DMS79 (cell line): ENCODE measurements at places on chromosomes 7 and 10.

DNA sequence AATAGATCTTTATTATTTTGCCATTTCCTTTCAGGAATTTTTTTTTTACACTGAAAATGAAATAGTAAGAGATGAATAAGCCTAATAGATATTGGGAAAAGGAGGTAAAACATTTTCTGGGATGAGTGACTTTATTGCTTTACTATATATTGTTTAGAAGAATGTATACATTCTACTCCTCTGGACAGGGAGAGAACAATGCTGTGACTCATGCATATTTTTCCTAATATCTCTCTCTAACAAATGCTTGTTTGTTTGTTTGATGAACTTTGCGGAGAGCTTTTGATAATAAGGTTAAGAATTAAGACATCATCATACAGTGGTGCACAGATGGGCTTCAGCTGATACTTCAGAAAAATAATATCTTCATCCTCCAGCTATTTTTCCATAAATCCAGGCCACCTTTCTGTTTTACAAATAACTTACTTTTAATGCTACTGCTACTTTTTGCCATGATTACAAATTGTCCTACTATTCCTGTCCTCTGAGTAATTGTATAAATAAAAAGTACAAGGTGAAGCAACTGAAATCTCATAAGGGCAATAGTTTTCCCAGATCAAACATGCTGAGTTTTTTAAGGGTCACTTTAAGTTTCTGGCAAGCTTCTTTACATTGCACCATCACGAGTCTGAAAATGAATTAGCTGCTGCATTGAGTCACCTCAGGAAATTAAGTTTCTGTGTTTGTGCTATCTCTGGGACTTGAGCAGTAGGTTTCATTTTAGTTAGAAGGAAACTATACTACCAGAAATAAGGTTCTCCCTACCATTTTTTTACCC is 207.3 kb upstream of the POT1 start:
- DNase-seq = no peak

DNA sequence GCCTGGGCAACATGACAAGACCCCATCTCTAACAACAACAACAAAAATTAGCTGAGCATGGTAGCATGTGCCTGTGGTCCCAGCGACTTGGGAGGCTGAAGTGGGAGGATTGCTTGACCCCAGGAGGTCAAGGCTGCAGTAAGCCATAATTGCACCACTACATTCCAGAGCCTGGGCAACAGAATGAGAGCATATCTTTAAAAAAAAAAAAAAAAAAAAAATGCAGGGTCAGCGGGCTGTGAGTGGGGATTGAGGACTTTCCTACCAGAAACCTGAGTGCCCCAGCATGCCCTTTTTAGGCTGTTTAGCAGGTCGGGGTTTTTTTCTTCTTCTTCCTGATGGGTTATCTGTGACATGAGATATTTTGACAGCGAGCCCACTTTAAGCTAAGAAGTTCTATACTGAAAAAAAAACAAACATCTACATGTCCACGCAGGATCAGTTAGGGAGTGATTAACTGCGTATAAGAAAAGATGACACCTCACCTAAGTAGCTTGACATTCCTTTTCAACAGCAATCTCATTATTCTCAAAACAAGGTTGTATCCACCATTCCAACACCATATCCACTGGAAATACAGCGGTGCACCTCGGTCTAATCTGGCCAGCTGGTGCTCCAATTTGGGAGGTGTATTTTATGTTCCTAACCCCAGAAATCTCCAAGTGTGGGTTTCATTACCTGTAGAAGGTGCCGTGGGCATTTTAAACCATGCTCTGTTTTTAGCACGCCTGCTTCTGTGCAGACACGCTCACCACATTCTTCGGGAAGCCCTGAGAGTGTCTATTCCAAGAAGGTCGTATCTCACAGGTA is 13.8 kb upstream of the RFC2 start:
- no peak for DNase-seq

GRCh38 chr7:24336461-24336860 is 52.5 kb downstream of the NPY start:
- no peak for DNase-seq

GRCh38 chr7:3283130-3283704 is 17.8 kb upstream of the SDK1 start:
- no peak for DNase-seq

DNA sequence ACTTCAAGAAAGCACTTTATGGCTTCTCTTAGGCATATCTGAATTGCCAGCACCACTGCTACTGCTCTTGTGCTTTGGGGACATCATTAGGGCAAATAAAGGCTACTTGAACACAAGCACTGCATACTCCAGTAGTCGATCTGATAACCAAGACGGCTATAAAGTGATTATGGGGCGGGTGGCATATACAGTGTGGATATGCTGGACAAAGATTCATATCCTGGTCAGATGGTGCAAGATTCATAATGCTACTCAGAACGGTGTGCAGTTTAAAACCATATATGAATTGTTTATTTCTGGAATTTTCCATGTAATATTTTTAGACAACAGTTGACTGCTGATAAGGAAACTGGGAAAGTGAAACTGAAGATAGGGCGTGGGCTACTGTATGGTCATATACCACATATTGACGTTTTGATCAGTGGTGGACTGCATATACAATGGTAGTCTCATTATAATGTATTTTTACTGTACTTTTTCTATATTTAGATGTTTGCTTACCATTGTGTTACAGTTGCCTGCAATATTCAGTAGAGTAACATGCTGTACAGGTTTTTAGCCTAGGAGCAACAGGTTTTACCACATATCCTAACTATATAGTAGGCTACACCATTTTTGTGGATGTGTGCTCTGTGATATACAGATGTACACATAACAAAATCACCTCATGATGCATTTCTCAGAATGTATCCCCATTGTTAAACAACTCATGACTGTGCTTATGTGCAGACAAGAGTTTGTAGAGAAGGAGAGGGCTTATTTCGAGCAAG is 15.2 kb downstream of the ANLN start:
- no peak for DNase-seq

DNA sequence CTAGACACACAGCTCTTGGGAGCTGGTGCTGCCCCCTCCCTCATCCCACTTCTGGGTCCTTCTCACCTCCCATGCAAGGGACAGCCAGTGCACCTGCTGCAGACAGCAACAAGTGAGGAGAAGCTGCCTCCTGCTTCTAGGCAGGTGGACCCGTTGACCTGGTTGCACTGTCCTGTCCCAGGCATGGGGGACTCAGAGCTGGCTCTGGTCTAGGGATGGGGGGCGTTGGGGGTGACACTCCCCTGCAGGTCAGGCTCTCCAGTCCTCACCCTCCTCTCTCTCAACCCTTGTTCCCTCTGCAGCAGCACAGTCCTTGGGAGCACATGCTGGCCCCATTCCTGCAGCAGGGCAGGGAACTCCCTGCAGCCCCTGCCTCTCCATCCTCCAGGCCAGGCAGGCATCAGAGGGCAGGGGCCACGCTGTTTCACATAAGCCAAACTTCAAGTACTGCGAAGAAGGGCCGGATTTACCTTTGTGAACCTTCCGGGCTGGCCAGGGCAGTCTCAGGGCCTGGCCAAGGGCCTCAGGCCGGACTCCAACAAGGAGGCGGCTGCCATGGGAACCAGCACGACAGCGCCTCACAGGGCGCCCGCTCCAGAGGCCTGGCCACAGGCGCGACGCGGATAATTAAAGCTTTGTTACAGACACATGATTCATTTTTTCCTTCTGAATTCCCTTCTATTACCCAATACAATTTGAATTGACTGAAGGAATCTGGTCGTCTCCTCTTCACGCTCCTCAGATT is 48.5 kb downstream of the RASGEF1A start:
- DNase-seq = no peak

DNA sequence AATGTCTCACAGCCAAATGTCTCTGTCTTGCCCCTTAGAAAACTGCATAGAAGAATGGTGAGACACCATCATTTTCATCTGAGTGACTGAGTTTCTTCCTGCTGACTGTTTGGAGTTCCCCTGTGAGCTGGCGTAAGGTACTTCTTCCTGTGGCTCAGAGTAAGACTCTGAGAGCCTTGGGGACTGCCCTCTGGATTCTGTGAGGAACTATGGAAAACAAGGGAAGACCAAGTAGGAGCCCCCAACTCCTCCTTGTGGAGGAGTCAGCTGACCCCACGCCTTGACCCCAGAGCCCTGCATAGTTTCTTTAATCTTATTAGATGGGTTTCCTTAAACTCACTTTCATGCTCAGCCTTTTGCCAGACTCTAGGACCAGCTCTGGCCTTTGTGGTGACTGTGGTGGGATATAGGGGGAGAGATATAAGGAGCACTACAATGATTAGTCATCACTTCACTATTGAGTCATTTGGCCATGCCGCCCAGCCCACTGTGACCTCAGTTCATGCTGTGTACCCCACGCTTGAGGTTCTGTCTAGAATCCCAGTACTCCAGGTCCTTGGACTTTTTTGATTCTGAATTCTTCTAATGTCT is 51.8 kb upstream of the FAM133B start:
- DNase-seq = no peak

DNA sequence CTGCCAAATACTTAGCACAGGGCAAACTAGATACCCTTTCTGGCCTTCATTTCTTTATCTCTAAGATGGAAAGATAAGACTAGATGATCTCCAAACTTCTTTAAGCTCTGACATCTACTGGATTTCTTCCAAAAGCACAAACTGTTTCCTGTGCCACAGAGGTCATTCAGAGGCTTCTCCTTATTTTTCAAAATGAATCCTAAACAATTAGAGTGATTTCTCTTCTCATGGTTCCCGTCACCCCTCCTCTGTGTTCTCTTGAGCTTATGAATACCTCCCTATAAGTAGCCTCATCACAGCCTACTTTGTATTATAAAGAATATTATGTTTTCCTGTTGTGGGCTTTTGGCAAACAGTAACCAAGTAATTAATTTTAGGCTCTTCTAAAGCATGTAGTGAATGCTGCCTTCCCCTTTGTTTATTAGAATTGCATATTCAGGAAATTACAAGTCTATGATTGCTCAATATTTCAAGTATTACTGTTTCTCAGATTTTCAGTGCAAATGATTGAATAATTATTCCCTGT is 179.5 kb downstream of the REEP3 start:
- no peak for DNase-seq

- DNase-seq = no peak
Measured at GRCh38 chr7:33534833-33535232, 370.5 kb upstream of the BMPER start.

DNA sequence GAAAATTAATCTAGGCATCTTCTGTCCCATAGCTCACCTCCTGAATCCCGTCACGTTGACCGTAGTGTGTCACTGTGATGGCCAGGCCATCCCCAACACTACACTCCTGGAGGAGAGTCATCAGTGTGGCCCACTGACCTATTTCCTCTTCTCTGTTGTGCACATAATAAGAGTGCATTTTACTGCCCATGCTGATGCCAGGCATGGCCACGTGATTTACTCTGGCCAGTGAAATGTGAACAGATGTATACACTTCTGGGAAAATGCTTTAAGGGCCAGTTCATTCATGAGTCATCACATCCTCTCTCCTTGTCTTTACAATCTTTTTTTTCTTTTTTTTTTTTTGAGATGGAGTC is 101.9 kb upstream of the PIP4K2A start:
- no peak for DNase-seq

DNA sequence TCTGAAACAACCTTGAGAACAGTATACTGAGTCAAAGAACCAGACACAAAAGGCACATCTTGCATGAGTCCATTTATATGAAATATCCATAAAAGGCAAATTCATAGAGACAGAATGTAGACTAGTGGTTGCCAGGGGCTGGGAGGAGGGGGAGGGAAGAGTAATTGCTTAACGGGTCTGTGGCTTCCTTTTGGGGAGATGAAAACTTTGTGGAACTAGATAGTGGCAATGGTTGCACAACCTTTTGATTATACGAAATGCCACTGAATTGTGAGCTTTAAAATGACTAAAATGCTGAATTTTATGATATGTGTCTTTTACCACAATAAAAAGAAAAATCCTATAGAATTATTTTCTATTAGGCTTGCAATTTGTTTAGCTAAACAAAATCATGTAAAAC is 16.8 kb downstream of the ADRB1 start:
- no peak for DNase-seq

DNA sequence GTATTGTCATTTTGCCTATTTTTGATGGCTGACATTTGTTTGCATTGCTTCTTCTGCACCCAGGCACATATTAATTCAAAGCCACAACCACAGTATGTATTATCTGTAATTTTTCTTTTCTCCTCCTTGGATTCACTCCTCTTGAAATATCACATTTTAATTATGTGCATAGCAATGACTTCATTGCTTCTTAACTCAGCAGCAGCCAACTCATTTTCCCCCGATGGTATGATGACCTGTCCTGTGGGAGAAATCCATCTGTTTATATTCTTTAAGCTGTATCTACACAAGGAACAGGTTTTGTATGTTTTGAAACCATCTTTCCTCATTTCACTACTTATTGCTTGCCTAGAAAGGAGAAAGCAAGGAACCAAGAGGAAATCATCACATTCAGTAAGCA is 588.8 kb downstream of the INHBA start:
- no peak for DNase-seq

GRCh38 chr7:28595076-28595475 is 182.8 kb downstream of the CREB5 start:
- DNase-seq = no peak

DNA sequence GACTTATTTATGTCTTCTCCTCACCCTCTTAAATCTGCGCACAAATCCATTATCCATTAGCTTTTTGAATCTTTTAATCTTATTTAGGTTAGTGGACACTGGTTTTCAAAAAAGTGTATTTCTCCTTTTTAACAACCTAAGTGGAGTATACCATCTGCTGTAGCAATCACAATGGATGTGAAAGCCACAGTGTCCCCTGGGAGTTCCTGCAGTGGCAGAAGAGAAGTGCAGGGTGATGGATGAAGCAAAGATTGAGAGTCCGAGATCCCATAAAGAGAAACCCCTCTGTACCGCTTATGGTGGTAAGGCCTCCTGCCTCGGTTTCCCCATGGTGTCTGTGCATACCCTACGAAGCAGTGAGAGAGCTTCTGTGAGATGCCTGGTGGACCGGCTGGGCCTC is 236.4 kb downstream of the COBL start:
- DNase-seq = no peak

DNA sequence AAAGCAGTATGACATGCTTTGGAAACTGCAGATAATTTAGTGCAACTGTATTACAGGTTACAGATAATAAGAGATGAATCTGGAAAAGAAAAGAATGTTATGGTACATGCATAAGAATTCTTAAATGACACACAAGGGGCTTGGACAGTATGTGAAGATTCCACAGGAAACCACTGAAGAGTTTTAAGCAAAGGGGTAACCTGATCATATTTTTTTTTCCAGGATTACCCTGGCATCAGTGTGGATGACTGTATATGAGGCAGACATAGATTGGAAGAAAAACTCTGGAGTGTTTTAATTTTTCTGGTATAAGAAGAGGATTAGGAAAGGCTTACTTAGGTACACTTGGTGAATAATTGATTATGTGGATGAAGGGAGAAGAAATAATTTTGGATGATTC is 8.1 kb downstream of the TFPI2 start:
- DNase-seq = no peak
